ENCODE measurements at places on chromosomes 1 and 21.

- no peak for DNase-seq
Observed at GRCh38 chr1:114669562-114670082, at the start of gene DENND2C. TSS of gene DENND2C (minus strand) at chr1:114670049. CDS start at chr1:114625984, 44,065 bp downstream.

GRCh38 chr1:2104621-2105427, 54.6 kb downstream of the PRKCZ start:
- no peak for DNase-seq

- DNase-seq = no peak
Observed at GRCh38 chr1:177163844-177164379, 600 bp downstream of the ASTN1 start.

DNA sequence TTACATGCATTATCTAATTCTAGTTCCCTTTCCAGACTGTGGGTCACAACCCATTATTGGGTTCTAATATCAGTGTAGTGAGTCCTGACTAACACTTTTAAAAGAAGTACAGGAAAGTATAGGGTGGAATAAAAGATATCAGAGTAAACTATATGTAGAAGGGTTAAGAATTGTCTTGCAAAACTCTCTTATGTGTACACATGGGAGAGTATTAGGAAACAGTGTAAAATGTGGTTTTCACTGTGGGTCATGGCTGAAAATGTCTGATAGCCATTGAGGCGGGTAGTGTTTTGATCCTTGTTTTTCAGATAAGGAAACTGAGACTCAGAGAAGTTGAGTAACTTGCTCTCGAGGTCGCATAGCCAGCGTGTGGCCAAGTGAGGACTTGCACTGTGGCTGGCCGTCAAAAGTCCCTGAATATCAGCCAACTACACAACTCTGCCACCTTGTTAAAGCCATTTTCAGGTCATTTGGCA, 18.5 kb upstream of the MTARC1 start:
- no peak for DNase-seq

GRCh38 chr1:119587341-119587740, 60.7 kb downstream of the ZNF697 start:
- DNase-seq = no peak

GRCh38 chr1:55522982-55523381, 307.8 kb upstream of the USP24 start:
- no peak for DNase-seq

DNA sequence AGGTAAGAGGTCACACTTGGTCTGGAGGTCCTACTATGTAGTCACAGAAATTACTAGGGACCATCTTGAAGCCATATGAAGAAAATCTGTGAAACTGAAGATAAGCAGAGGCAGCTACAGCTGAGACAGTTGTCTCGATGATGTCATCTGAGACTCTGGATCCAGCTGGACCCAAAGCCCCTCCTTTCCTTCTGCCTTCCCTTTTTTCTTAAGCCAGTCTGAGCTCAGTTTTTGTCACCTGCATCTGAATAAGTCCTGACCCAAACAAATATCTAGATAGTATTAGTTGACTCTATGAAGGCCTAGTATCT, 143.3 kb downstream of the ETS2 start:
- DNase-seq = no peak

- no peak for DNase-seq
Observed at GRCh38 chr1:160827418-160827817, 31.4 kb downstream of the LY9 start.

DNA sequence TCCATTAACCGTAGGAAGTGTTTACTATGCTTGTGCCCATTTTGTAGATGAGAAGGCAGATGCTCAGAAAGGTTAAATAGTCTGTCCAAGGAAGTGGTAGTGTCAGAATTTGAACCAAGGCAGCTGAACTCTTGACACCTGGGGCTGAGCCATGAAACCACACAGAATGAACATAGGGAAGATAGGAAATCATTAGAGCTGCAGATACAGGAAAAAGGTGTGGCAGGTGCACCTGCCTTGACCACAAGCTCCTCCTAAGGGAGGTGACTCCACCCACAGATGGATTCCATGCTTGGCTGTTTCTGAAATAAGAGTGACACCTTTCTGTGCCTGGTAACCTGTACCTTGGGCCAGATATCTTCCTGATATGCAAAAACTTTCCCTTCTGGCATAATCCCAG, 69.9 kb upstream of the IGSF21 start:
- DNase-seq = no peak

Data from BE2C (cell line).